T-helper 2 cell treated with Interferon-gamma antibody and Interleukin-4, amounts not matched to agents 5 μg/mL and 100 μg/mL, for 36 hours (primary cell): ENCODE measurements at places on chromosomes 6 and 20.

DNA sequence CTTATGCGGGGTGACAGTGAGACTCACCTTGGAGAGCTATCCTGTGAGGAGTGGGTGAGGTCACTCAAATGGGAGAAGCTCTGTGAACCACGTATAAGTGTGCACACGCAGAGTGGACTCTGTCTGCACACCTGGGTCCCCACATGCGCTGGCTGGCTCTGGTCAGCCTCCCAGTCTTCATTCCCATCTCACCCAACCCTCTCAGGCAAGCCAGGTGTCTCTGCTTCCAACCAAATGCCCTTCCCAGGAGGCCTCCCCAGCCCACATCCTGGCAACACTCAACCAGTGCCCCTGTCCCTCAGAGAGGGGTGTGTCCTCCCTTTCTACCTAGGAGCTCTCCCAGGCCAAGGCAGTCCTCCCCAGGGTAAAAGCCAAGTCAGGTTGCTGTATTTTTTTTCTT, 8.0 kb upstream of the PI16 start:
- DNase-seq = no peak

- no peak for DNase-seq
These were observed 1.1 kb downstream of the RNF144B start for GRCh38 chr6:18388271-18388670.

DNA sequence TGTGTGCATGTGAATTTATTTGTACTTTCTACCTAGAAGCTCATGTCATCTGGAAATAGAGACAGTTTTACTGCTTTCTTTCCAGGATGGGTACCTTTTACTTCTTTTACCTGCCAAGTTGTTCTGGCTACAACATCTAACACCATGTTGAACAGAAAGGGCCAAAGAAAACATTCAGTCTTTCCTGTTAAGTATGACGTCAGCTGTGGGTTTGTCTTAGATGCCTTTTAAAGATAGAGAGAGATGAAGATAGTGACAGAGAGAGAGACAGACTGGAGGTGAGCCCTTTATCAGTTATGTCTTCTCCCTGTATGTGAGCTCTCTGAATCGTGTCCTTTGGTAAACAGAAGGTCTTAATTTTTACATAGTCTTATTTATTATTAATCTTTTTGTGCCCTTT, 3.4 kb upstream of the DACT2 start:
- DNase-seq = no peak

DNA sequence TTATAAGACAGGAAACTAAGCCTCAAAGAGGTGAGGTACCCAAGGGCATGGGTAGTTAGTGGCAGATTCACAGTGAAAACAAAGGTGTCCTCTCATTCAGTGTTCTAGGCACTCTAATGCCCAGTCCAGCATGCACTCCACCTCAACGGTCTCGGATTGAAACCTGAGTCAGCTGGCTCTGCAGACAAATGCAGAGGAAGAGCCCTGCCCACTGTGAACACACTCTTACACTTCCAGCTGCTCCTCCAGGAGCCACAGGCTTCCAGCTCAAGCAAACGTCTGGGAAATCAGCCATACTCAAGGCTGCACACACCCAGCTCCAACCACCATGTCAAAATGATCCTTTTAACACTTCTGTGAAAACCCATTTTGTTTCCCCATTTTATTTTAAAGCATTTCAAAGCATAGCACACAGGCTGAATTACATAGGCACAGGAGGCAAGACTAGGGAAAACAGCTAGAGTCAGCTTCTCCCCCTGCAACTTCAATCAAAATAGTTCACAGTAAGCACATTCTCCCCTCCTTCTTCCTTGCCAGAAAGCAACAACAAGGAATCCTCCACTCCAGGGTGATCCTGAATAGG, 3.0 kb upstream of the IL17A start:
- no peak for DNase-seq

DNA sequence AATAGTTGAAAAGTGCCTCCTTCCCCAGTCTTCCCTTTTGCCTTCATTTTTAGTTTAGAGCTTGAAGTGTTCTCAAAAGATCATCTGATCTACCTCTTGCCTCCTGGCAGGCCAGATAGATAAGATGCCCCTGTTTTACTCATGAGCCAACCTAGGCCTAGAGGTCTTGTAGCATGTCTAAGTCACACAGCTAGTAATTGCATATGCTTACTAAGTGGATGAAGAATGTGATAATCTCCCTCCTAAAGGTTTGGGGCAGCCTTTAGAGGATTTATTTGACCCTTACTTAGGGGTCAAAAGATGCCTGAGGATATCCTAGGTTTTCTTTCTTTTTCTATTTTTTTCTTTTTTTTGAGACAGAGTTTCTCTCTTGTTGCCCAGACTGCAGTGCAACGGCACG, 2.1 kb downstream of the C6orf141 start:
- no peak for DNase-seq

DNA sequence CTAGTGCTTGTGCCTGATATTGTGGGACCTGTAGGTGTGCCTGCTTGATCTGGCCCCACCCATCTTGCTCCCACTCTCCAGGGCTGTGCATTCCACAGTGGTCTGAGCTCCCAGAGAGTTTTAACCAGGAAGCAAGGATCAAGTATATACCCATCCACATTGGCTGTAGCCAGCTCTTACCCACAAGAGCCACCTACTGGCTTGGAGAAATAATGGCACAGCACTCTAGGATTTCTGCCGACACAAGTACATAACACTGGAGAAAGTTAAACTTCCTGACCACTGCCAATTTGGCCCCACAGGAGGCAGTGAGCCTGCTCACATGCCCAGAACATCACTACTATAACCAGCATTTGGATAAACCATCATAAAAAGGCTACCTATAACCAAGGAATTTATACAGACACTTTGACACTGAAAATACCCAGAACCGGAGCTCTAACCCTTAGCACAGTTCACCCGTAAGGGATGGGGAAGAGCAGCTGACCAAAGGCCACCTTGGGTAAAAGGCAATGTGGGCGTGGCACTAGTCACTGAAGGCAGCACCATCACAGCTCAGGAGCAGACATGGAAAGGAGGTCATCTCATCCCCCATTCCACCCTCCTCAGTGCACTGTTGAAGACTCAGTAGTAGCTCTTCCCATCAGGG, 440.4 kb downstream of the BTBD3 start:
- no peak for DNase-seq

GRCh38 chr6:120945905-120946594, 388.2 kb downstream of the TBC1D32 start:
- no peak for DNase-seq

DNA sequence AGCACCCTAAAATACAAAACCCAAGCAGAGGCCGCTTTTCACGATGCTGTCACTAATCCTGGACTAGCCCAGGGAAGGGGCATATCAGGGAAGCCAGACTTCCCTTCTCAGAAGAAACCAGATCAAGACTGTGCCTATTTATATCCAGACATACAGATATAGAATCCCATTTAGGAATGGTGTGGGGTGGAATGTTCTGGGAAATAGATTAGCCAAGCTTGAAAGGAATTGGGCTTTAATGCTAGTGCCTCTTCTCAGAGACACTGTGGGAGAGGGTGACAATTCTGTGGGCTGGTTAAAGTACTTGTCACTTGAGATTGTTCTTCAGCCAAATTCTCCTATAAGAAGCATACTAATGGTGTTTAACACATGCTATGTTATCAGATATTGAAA, 45.5 kb downstream of the SNAP25 start:
- DNase-seq = no peak

GRCh38 chr6:89087881-89088280, 7.3 kb downstream of the PNRC1 start:
- DNase-seq = no peak

DNA sequence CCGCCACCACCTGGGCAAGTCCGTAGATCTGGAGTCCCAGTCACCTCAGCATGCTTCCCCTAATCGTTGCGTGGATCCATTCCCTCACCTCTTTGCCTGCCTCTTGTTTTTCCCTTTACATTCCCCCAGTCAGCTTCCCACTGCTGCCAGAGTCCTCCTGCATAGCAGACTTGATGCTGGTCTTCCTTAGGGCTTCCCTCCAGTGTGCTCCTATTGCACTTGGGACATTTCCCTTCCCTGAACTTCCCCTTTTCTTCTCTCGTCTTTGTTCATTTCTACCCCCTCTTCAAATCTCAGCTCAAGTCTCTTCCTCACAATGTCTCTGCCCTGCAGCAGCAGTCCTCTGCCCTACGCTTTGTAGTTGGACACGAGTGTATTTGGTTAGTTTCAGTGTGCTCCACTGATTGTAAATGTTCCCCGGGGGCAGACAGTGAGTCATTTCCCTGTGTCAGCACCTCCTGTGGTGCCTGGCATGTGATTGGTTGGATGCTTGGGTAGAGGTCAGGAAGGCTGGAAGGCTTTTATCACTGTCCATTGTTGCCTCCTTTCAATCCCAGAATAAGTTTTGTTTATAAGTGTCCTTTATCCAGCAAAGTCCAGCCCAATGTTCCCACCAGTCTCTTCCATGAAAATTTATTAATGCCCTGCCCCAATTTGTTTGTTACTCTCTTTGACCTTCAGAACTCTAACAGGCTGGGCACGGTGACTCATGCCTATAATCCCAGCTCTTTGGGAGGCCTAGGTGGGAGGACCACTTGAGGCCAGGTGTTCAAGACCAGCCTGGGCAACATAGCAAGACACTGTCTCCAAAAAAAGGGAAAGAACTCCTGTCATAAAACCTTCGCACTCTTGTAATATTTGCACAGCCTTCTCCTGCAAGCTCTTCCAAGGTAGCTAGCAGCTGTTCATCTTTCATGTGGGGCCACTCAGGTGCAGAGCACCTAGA, 38.3 kb downstream of the FAM120B start:
- no peak for DNase-seq
